Lower lobe of right lung (tissue), 2 donors: ENCODE measurements at places on chromosomes 7 and 10. TPM values are rescaled to one million over a fixed set of nuclear protein-coding genes. Genes with fewer than 3 reads are reported as not detected.

GRCh38 chr10:115772606-115773005 is 500.4 kb downstream of the GFRA1 start:
- H3K4me3 ChIP-seq, result no peak overlapping the region
- no peak for DNase-seq
- no peaks in the 10 kb centered on the region for H3K4me1 ChIP-seq

Gene AKR1C2
- 34.4 TPM for total RNA-seq

- H3K4me3 ChIP-seq, result no peak overlapping the region
- no peak for DNase-seq
- no peaks in the 10 kb centered on the region for H3K36me3 ChIP-seq
- H3K27ac ChIP-seq, result no peak overlapping the region
- no peaks in the 10 kb centered on the region for H3K27me3 ChIP-seq
Observed at GRCh38 chr10:44024356-44025116, 360.4 kb downstream of the CXCL12 start.

Gene GIMAP8
- 44.4 TPM for total RNA-seq

Gene PAXIP1
- total RNA-seq, result 9.5 TPM

GRCh38 chr7:27080844-27081436 is 14.9 kb downstream of the HOXA1 start:
- no peaks in the 10 kb centered on the region for H3K27me3 ChIP-seq
- H3K4me1 ChIP-seq, result no peaks in the 10 kb centered on the region
- H3K36me3 ChIP-seq, result no peaks in the 10 kb centered on the region

- H3K36me3 ChIP-seq, result no peaks in the 10 kb centered on the region
- no peak for DNase-seq
- no peaks in the 10 kb centered on the region for H3K4me1 ChIP-seq
- H3K27ac ChIP-seq, result no peak overlapping the region
- no peak overlapping the region for H3K4me3 ChIP-seq
Observed at GRCh38 chr10:6597478-6597877, 17.4 kb upstream of the PRKCQ start.

GRCh38 chr7:28573651-28574301 is 161.5 kb downstream of the CREB5 start:
- peaks cover 5% of the 10 kb centered on the region for H3K27me3 ChIP-seq
- no peak for DNase-seq
- no peak overlapping the region for H3K27ac ChIP-seq
- H3K4me1 ChIP-seq, result peaks cover 7% of the 10 kb centered on the region
- no peaks in the 10 kb centered on the region for H3K36me3 ChIP-seq

Gene METTL27
- 4.0 TPM for total RNA-seq

Gene PRPS1L1
- total RNA-seq, result not detected

Gene ASZ1
- not detected for total RNA-seq

DNA sequence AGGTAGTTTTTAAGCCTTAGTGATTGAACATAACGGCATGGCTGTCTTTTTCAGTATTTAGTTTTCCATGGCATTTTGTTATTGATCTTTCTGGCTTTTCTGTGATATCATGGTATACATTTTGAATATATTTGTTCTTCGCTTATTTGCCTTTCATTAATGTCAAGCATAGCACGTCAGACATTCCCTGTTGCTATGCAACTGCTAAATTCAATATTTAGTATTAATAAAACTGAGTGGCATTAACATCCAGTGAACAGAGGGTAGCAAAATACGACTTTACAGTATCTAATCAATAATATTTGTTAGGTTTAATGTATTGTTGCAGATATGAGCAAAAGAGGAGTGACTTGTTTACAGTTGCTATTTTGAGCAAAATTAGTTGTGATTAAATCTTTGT is 72.5 kb downstream of the LCOR start:
- no peak overlapping the region for H3K27ac ChIP-seq
- peaks cover 13% of the 10 kb centered on the region for H3K4me1 ChIP-seq
- no peak overlapping the region for H3K4me3 ChIP-seq
- H3K27me3 ChIP-seq, result no peaks in the 10 kb centered on the region
- no peak for DNase-seq
- H3K36me3 ChIP-seq, result no peaks in the 10 kb centered on the region

- H3K27ac ChIP-seq, result no peak overlapping the region
- H3K36me3 ChIP-seq, result no peaks in the 10 kb centered on the region
- H3K4me1 ChIP-seq, result no peaks in the 10 kb centered on the region
- no peak for DNase-seq
- no peak overlapping the region for H3K4me3 ChIP-seq
Observed at GRCh38 chr10:16741540-16741939, 75.7 kb downstream of the RSU1 start.

Gene SPDYE2B
- not detected for total RNA-seq

Gene FAM13C
- 13.9 TPM for total RNA-seq

DNA sequence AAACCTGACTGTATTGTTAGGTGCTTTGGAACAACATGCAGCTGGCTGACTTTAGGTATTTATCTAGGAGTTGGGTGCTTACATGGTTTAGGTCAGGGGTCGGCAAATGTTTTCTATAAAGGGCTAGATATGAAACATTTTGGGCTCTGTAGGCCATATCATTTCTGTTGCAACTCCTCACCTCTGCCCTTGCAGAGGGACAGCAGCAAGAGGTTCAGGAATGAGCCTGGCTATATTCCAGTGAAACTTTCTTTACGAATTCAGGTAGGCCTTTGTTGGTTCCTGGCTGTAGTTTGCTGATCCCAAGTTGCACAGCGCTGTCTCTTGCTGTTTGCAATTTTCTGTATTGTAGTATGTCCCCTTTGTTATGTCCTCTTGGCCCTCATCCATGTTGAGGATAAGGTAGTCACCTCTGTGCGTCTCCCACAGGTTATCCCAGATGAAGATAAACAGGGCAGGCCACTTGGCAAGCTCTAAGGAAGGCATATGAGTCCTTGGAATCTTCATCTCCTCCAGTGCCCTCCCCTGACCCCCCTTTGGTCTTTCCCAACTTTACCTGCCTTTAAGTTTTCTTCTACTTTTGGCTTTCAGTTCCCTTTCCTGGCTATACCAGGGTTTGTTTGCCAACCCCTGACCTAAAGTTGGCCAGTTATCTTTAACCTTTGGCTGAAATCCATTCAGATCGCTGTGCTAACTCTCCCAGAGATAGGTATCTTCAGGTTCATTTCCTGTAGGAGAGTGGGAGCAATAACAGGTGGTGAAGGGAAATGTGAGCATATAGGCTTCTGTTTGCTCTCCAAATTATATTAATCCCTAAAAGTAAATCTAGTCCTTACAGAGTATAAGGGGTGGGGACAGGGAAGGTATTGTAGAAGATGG is 36.1 kb downstream of the SGPL1 start:
- H3K4me1 ChIP-seq, result peaks cover 1% of the 10 kb centered on the region
- no peak overlapping the region for H3K4me3 ChIP-seq
- H3K27me3 ChIP-seq, result no peaks in the 10 kb centered on the region
- no peak for DNase-seq

GRCh38 chr10:103062854-103063590 is 130.1 kb downstream of the NT5C2 start:
- H3K36me3 ChIP-seq, result no peaks in the 10 kb centered on the region
- H3K27ac ChIP-seq, result no peak overlapping the region
- no peaks in the 10 kb centered on the region for H3K27me3 ChIP-seq
- no peaks in the 10 kb centered on the region for H3K4me1 ChIP-seq
- no peak for DNase-seq

DNA sequence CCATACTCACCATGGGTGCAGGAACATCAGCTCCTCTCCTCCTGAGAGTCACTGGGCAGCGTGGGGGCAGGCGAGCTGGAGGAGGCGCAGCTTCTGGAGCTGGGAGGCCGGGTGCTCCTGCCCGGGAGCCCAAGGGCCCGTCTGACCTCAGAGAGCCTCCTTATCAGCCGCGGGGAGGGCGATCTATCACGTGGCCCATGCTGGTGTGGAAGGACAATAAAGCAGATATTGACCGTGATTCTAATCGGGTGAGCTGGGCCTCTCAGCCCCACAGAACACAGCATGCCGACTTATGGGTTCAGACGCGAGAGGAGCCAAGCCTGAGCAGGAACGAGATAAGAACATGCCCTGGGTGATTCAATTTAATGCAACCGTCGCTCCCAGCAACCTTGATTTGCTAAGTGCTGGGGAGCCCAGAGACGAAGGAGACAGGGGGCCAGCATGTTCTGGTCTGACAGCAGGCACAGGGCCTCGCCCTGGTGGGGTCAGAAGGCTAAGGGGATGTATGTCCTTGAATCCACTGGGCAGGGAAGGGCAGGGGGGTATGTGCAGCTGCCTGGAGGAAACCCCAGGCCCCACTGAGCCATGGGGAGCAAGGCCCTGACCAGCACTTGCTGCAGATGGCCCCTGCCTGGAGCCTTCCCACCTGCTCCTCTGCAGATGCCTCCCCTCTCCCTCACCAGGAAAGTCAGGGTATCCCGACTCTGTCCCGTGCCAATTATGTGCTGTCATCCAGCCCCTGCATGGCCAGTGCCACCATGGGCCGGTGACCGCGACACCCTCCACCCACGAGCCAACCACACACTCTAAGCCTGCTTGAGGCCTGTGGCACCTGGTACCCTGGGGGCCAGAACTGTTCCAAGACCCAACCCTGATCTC is 95.3 kb upstream of the RET start:
- no peaks in the 10 kb centered on the region for H3K4me1 ChIP-seq
- H3K4me3 ChIP-seq, result no peak overlapping the region
- no peaks in the 10 kb centered on the region for H3K27me3 ChIP-seq
- H3K27ac ChIP-seq, result no peak overlapping the region

Gene MIOS
- 28.8 TPM for total RNA-seq

Gene NUTM2E
- total RNA-seq, result not detected

Gene UCMA
- not detected for total RNA-seq

Gene GPR15LG
- total RNA-seq, result not detected

Gene LIPK
- total RNA-seq, result not detected

- no peak for DNase-seq
- H3K36me3 ChIP-seq, result no peaks in the 10 kb centered on the region
- no peaks in the 10 kb centered on the region for H3K4me1 ChIP-seq
- H3K4me3 ChIP-seq, result no peak overlapping the region
- H3K27ac ChIP-seq, result no peak overlapping the region
Observed at GRCh38 chr10:53846809-53847208, 954.2 kb downstream of the PCDH15 start.

GRCh38 chr7:37908221-37908788 is 8.3 kb downstream of the SFRP4 start:
- DNase-seq, result no peak
- H3K36me3 ChIP-seq, result no peaks in the 10 kb centered on the region
- no peaks in the 10 kb centered on the region for H3K4me1 ChIP-seq

- H3K36me3 ChIP-seq, result no peaks in the 10 kb centered on the region
- H3K27ac ChIP-seq, result no peak overlapping the region
- H3K27me3 ChIP-seq, result no peaks in the 10 kb centered on the region
- H3K4me1 ChIP-seq, result no peaks in the 10 kb centered on the region
Observed at GRCh38 chr7:40700653-40701421, 566.0 kb downstream of the SUGCT start.

DNA sequence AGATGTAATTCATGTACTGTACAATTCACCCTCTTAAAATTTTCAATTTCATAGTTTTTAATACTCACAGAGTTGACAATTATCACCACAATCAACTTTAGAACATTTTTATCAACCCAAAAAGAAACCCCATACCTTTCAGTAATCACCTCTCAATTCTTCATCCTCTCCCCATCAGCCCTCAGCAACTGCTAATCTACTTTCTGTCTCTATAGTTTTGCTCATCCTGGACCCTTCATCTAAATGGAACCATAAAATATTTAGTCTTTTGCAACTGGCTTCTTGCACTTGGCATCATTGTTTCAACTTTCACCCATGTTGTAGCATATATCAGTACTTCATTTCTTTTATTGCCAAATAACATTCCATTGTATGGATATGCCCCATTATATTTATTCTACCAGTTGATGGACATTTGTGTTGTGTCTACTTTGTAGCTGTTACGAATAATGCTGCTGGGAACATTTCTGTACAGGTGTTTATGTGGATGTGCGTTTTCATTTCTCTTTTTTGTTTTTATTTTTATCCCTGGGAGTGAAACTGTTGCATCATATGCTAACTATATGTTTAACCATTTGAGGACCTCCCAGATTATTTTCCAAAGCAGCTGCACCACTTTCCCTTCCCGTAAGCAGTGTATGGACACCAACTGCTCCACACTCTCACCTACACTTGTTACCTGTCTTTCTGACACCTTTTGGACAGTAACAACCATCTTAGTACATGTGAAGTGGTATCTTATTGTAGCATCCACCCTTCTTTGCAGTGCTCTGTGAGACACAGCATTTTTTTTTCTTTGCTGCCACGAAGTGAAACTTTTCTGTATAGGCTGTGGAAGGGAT is 65.4 kb upstream of the APBB1IP start:
- no peak for DNase-seq
- no peaks in the 10 kb centered on the region for H3K27me3 ChIP-seq
- no peak overlapping the region for H3K4me3 ChIP-seq
- H3K4me1 ChIP-seq, result no peaks in the 10 kb centered on the region
- no peaks in the 10 kb centered on the region for H3K36me3 ChIP-seq
- H3K27ac ChIP-seq, result no peak overlapping the region
